Nasal cavity respiratory epithelium epithelial cell of viscerocranial mucosa (primary cell): ENCODE measurements at places on chromosomes 6 and 20. TPM values are rescaled to one million over a fixed set of nuclear protein-coding genes. Genes with fewer than 3 reads are reported as not detected.

The STMND1 gene
- not detected in 2 replicates for total RNA-seq

The NR2E1 gene
- total RNA-seq: under 0.01 and 0.85 TPM in 2 replicates

The ARFGEF3 gene
- total RNA-seq: 8.9 and 17.8 TPM in 2 replicates

The WFDC5 gene
- 0.64 and 8.2 TPM in 2 replicates for total RNA-seq

The BPIFB1 gene
- total RNA-seq: 3.3 TPM in 1 of 2 replicates, not detected in the other
